T follicular helper cell (primary cell): ENCODE measurements at places on chromosomes 5 and 9.

DNA sequence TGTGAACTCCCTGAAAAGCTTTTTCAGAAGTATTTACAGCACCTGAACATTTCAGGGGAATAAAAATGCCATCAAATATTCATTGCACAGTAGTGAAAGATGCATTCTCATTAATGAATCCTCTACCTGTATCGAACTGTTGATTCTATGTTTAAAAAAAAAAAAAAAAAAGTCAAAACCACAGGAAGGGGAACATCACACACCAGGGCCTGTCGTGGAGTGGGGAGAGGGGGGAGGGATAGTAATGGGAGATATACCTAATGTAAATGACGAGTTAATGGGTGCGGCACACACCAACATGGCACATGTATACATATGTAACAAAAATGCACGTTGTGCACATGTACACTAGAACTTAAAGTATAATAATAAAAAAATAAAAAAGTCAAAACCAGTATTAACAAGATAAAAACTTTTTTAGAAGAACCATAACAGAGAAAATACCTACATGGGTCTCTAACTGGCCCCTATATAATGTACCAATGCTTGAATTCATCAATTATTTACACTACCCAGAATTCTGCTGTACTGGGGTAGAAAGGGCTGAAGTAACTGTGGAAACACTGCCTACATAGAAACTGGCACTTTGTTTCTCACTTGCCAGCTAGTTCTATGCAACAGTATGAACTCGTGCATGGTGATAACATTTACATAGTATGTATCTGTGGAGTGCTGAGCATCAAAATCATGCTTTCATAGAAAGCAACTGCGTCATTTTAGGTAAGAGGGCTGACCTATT lies 48.9 kb downstream of the GNAQ start:
- DNase-seq: no peak

DNA sequence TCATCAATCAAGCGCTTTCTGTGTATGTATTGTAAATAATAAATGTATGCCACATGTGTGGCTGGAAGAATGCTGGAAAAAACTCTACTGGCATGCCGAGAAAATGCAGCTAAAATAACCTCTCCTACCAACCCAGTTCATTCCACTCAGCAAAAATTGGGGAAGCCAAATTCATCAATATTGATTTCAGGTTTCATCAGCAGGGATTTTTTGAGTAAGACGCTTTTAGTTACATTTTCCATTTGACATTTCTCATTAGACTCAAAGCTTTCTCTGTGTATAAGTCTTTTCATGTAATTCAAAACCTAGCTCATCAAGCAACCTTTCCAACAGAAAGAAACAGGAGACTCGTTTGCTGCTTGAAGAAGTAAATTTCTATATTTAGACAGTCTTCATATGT lies 338.1 kb downstream of the DMRT2 start:
- no peak for DNase-seq

DNA sequence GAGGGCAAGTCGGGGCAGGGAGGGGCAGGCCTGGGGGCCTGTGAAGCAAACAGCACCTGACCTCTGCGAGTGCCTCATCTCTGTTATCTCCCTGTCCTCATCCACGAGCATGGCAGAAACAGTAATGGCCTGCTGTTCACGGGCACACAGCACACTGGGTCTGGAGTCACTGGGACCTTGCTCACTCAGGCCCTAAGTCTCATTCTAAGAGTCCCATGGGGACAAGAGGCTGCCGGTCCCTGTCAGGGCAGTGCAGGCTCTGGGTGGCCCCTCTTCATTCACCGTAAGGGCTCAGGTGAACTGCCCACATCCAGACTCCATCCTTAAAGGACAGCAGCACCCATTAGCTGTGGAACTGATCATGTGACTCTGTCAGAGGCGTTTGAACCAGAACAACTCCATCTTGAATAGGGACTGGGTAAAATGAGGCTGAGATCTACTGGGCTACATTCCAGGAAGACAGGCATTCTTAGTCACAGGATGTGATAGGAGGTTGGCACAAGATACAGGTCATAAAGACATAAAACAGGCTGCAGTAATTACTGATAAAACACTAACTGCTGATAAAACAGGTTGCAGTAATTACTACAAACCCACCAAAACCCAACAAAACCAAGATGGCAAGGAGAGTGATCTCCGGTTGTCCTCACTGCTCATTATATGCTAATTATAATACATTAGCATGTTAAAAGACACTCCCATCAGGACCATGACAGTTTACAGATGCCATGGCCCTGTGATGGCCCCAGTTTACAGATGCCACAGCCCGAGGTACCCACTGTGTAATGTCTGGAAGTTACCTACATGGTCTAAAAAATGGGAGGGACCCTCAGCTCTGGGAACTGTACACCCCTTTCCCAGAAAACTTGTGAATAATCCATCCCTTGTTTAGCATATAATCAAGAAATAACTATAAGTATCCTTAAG lies 28.7 kb downstream of the BICD2 start:
- DNase-seq: no peak

- no peak for DNase-seq
Measured at GRCh38 chr5:177134697-177135225, 1.2 kb downstream of the NSD1 start.

DNA sequence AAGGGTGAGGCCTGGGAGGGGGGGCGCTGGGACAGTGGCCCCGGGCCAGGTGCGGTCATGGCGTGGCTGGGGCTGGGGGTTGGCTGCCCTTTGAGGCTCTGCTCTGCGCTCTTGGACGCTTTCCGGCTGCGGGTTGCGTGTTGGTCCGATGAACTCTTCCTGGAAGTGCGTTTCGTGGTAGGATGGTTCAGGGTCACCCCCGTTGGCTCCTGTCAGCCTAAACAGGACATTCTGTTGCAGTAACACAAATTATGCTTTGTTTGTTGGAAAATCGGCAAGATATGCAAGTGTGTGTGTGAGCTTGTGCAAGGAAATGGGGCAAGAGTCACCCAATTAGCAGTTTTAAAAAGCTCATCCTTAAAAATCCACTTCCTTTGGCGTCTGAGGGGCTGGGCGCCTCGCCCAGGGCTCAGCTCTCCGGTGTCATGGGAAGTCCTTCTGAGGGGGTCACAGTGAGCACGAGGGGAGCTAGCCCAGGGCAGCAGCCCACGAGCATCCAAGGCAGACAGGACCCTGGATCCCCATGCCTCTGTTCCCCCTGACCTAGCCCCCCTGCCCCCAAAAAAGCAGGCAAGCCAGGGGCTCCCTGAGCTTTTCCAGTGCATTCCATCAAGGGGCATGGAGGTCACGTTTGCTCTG lies 22.2 kb upstream of the RNU6ATAC start:
- DNase-seq: no peak

GRCh38 chr5:73318308-73318719 lies 130.3 kb downstream of the FOXD1 start:
- no peak for DNase-seq

DNA sequence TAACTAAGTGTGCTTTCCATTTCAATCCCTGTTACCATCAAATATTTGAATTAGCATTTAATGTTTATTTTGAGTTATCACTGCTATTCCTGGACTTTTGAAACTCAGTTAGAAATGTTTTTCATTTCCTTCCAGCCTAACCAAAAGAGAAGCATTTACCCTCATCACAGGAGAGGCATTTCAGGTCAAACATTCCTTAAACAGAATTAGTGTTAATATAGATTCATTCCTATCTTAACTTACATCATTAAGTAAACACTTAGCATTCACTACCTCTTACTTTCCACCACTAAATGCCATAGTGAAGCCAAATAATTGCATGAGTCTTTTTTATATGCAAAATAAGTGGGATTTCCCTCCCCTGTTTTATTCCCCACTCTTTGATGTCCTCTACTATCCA lies 136.6 kb upstream of the OR13F1 start:
- no peak for DNase-seq

DNA sequence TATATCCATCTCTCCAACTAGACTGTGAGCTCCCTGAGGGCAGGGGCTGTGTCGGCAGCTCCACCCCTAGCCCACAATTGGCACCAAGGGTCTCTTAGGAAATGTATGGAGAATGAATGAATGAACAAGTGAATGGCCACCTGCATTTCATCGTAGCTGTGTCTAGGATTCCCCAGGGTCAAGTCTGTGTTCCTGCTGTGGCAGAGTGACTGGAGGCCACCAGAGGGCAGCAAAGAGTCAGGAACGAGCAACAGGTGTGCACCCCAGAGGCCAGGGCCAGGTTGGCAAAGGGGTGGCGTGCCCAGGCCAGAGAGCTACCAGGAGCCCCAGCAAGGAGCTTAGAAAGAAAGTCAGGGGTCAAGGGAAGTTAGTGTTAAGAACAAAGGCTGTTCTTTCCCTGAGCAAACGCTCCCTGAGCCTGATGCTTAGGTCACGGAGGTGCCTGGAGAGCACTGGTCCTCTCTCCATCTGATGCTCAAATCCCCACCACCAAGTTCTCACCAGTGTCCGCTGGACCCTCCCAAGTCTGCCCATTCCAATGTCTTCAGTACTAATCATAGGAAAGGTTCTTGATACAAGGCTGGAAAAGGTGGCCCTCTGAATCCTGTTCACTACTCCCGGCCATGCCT lies 160.7 kb downstream of the PAX5 start:
- DNase-seq: peak; percentile 51

DNA sequence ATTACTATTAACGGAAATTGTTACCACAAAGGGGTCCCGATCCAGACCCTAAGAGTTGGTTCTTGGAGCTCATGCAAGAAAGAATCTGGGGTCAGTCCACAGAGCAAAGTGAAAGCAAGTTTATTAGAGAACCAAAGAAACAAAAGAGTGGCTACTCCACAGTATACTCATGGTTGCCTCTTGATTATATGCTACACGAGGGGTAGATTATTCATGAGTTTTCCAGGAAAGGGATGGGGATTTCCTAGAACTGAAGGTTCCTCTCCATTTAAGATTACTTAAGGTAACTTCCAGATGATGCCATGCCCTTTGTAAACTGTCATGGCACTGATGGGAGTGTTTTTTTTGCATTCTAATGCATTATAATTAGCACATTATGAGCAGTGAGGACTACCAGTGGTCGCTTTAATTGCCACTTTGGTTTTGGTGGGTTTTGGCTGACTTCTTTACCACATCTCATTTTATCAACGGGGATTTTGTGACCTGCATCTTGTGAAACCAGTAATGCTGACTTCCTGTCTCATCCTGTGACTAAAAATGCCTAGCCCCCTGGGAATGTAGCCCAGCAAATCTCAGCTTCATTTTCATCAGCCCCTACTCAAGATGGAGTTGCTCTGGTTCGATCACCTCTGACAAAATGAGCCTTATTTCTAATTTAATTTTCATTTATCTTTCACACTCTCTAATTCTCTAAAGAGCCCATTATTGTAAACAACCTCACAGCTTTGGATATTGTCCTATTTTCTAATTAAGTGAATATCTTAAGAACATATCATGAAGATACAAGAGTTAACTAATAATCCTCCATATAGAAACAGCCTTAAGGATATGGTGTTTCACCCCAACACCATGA lies 336.3 kb downstream of the RASEF start:
- DNase-seq: no peak

- DNase-seq: peak; percentile 75
Measured at GRCh38 chr5:177403792-177404640, 3.6 kb upstream of the PFN3 start.

GRCh38 chr5:91998774-91999173 lies 615.7 kb upstream of the ARRDC3 start:
- no peak for DNase-seq

DNA sequence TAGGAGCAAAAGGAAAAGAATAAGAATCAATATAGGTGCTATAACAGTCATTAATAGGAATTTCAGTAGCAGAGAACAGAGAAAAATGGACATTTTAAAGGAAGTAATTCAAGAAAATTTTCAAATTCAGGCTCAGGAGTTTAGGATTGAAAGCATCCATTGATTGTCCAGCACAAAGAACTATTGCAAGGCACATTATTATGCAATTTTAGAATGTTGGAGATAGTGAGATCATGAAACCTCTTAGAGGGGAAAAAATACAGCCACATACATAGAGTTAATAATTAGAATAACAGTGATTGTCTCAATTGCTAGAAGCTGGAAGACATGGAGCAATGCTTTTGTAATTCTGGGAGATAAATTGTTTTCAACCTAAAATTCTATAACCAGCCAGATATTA lies 31.5 kb downstream of the CNTLN start:
- no peak for DNase-seq

DNA sequence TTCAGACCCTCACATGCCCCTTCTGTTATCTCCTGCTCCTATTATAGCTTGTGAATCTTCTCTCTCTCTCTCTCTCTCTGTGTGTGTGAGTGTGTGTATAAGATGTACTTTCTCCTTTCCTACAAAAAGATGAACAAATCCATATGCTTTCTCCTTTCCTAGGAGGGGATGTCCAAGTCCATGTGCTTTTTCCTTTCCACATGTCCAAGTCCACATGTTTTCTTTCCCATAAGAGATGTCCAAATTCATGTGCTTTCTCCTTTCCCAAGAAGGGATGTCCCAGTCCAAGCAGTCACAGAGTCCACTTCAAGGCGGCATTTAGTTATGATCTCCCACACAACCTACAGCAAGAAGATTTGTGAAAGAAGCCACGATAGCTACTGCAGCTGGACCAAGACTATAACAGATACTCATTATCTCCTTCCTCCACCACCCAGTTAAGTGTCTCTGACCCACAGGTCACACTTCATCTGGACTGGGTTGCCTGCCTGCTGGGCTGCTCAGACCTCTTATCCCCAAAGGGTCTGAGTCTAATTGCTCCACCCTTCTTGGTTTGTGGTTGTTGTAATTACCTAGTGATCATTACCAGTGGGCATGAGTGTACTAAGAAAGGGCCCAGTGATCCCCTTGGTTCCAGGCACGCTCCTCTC lies 18.4 kb upstream of the FOXI1 start:
- DNase-seq: no peak

- no peak for DNase-seq
Measured at GRCh38 chr9:121529237-121529987, 29.8 kb upstream of the GGTA1 start.

GRCh38 chr9:127779136-127779981 lies 893 bp upstream of the SH2D3C start:
- no peak for DNase-seq

DNA sequence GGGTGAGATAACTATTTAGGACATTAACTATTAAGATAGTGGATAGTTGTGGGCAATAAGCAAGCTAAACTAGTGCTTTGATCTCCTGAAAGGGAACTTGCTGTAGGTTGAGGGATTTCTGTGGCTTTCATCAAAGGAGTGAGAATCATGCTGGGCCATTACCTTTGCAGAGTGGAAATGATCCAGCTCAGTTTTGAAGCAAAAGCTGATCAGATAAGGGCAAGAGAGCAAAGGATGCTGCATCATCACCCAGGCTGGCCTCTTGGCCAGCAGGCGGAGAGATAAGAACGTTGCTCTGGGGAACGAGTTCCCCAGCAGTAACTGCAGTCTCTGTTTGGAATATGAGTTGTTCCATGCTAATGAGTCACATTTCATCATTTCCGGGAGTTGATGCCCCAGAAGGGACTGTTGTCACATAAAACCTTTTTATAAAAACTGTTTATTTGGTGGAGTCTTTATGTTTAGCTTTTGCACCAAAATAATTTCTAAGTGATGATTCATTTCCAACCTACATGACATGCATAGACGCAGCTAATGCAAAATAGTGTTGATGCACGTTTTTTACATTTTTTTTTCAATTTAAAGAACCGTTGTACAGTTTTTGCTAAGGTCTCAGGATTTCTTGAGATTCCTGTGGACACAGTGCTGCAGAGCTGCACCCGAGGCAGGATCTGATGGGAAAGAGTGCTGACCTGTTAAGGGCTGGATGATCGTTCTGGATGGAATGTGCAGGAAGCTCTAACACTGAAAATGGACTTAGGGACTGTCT lies 99.3 kb downstream of the ACTBL2 start:
- no peak for DNase-seq
